ENCODE measurements at places on chromosomes 12 and 14.

DNA sequence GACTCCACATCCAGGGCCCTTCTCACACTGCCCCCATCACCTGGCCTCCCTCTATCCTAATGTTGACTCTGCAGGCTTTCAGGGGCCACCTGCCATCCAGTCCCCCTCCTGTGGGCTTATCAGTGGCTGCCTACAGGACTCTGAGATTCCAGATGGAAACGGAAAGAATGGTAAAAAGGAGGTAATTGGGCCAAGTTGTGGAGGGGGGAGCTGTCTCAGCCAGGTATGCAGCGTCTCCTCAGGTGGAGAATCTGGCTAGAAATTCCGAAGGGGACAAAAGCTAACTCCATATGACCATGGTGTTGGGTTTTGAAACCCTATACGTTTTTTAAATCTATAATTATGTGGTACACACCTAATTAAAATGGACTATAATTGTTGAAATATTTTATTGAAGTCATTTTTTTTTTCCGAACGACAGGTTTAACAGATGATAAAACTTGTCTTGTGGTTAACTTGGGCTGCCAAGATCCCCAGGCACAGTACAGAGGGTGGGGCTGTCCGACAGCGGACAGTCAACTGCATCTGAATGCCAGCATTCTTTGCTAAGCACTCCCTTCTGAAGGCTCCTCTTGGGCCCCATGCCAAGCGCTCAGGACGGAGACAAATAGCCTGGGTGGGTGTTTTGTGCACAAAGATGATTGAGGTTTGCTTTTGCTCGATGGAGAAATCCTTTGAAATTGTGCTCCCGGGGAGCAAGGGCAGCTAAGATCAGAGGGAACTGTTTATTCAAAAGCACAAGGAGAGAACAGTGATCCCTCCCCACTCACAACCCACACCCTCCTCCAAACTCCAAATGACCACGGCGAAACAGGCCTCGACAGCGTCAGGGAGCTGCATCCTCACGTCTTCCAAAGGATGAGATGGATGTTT, 365.6 kb downstream of the BCL11B start:
- DNase-seq: no peak

GRCh38 chr14:105091517-105092170, 26.4 kb upstream of the GPR132 start:
- DNase-seq: no peak

GRCh38 chr12:102169922-102170621, 27.6 kb downstream of the PMCH start:
- no peak for DNase-seq

DNA sequence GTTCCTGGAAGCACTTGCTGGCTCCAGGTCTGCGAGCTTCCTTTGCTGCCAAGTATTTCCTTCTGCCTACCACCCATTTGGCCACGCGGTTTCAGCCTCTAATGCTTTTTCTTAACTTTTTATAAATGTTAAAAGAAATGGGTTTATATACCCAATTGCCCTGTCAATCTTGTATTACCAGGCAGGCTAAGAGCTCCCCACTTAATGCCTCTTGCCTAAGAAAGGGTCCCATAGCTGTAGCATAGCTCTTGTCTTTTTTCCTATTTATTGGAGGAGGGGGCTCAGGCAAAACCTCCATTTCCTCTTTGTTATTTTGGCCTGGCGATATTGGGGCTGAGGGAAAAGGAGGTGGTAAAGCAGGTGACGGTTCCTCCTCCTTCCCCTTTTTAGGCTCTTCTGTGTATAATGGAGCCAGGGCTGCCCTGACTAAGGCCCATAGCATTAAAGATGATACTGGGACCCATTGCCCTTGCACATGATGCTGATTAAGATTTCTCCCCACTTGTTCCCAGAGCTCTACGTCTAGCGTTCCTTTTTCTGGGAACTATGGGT, 21.6 kb upstream of the BLTP3B start:
- DNase-seq: no peak

DNA sequence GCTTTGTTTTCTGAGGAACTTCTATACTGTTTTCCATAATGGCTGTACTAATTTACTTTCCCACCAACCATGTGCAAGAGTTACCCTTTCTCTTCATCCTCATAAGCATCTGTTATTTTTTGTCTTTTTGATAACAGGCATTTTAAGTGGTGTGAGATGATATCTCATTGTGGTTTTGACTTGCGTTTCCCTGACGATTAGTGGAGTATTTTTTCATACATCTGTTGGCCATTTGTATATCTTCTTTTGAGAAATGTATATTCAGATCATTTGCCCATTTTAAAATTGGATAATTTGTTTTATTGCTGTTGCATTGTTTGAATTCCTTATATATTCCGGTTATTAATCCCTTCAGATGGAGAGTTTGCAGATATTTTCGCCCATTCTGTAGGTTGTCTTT, 10.2 kb upstream of the HMGA2 start:
- DNase-seq: no peak

- DNase-seq: no peak
These were observed 7.8 kb upstream of the TBPL2 start for GRCh38 chr14:55448141-55448614.

DNA sequence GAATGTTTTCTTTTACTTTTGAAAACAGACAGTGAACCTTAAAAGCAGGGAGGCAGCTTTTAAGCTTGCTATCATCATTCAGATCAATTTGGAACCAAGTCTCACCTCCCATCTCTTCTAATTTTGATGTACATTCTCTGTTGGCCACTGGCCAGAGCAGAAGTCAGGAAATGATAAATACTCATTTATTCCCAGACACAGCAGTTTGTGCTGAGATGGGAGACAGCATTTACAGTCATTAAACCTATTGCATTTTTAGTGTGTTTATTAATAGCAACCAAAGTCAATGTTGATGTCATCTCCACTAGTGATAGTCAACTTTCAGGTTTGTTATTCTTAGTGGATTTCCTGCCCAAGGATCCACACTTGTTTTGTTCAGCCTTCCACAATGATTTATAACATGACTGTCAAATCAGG, 320.0 kb upstream of the ATP2B1 start:
- no peak for DNase-seq

GRCh38 chr12:120055231-120056000, 61.1 kb downstream of the RAB35 start:
- no peak for DNase-seq

All from activated T-helper 1 cell treated with Interleukin-2 at 50 U/mL for 16 hours (primary cell).